Left lobe of liver (tissue), 2 donors: ENCODE measurements at places on chromosomes 7 and 10. TPM values are rescaled to one million over a fixed set of nuclear protein-coding genes. Genes with fewer than 3 reads are reported as not detected.
A peak's percentile ranks its signal among the peaks of the same experiment; 100 is the strongest.

The RPEL1 gene
- total RNA-seq: not detected

The OR2AE1 gene
- total RNA-seq: not detected

The CYP17A1 gene
- total RNA-seq: 3.7 TPM

DNA sequence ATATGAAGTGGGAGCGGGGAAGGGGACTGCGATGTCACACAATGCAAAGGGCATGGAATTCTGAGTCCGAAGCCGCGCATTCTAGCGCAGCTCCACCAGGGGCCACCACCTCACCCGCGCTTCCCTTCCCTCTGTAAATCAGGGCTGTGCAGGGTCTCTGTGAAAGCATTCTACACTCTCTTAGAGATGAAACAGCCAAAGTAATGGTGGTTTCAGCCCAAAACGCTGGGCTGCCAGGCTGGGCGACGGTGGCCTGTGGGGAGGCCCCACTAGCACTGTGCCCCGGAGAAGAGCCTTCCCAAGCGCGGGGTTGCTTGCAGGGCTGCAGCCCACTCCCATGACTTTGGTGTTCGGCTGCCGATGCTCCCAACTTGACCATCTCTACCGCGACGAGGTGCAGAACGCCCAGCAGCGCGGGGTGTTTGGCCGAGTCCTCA lies 11.4 kb downstream of the ATG9B start:
- no peak for DNase-seq

DNA sequence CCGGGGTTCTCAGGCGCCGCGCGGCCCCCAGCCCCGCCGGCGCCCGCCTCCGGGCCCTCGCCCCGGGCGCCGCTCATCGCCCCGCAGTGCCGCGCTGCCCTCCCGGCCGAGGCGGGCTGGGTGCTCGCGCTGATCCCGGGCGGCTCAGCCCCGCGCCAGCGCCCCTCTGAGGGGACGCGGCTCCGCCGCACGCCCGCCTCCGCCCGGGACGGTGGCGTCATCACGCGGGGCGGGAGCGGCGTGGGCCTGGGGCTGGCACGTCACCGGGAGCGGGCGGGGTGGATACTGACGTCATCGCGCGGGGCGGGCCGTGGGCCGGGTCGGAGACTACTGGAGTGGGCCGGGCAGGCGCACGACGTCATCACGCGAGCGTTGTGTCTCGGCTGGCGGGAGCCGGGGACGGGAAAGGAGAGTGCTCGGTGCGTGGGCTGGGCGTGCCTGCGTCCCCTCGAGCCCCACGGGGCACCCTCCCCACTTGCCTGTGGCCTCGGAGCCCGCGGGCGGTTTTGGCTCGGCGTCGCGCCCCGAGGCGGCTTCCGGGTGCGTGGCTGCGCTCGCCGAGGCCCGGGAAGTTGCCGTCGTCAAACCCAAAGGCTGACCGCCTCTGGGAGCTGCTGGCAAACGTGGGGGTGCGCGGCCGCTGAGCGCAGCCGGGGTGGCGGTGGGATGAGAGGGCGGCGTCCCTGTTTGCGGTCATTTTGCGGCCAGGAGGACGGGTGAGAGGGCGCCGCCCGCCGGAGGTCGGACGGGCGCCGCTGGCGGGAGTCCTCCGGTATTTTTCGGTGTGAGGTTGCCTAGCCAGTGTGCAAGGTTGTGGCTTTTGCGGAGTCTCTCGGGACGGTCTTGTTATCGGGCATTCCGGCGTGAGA lies at the start of gene ESYT2:
ESYT2 (minus strand) TSS at position 168 of the 869 bp plus-strand sequence; CDS start at position 77, 91 bp downstream.
- DNase-seq: peak; percentile 100

GRCh38 chr7:4139656-4140625 lies 542.2 kb upstream of the FOXK1 start:
- no peak for DNase-seq
